Spinal cord (tissue), 10 donors: ENCODE measurements at places on chromosomes 4 and X. TPM values are rescaled to one million over a fixed set of nuclear protein-coding genes. Genes with fewer than 3 reads are reported as not detected.

Gene IL9R
- 0.06 TPM for total RNA-seq

Gene SRPK3
- 1.2 TPM for total RNA-seq

Gene ABCE1
- 87.4 TPM for total RNA-seq

Gene TRIM75
- total RNA-seq: not detected

Gene ADH1A
- total RNA-seq: 0.11 TPM

Gene SOWAHB
- total RNA-seq: 1.5 TPM

Gene TAF7L
- 0.20 TPM for total RNA-seq

- no peak for DNase-seq
Observed at GRCh38 chrX:17833954-17834353, 27.1 kb downstream of the RAI2 start.

GRCh38 chrX:30992381-30992904 lies 79.4 kb downstream of the FTHL17 start:
- peak; percentile 33 for DNase-seq

DNA sequence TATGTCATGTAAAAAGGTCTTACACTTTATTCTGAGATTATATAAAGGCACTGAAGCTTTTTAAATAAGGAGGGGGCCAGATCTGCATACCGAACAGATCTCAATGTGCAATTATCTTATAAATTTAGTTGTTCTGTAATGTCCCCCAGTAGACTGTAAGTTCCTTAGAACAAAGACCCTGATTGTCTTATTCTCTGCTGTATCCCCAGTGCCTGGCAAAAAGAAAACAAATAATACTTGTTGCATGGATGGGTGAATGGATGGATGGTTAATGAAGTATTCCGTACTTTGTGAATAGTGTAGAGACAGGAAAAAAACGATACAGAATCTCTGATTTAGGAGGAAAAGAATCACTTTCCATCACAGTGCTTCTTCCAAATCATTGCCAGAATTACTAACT lies 141.5 kb downstream of the CHM start:
- DNase-seq: no peak

DNA sequence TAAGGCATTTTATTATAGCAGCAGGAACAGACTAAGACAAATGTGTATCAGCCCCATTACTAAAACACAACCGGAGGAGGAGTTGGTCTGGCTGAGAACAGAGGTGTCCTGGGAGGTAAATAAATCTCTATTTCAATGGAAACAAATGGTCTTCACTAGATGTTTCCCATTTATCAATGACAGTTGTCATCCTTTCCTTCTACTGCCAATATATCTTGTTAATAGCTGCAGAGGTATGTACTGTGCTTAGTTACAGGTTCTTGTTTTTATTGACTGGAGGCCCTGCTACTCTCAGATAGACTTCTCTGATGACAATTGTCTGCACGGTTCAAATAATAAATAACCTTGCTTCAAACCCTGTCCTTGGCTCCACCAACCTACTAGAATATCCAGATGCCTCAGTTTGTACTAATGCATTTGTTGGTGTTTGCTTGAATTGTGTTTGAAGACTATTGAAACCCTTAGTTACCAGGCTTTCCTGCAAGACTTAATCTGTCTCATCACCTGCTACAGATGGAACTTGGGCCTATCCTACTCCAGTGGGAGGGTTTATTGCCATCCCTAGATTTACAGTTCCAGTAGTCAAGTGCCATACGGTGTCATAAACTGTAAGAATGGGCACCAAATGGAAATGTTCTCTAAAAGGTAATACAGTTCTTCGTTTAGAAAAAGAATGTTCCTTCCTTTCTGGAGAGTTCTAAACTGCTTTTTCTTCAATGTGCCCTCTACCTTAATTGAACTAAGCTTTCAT lies 29.8 kb upstream of the HPGDS start:
- no peak for DNase-seq

DNA sequence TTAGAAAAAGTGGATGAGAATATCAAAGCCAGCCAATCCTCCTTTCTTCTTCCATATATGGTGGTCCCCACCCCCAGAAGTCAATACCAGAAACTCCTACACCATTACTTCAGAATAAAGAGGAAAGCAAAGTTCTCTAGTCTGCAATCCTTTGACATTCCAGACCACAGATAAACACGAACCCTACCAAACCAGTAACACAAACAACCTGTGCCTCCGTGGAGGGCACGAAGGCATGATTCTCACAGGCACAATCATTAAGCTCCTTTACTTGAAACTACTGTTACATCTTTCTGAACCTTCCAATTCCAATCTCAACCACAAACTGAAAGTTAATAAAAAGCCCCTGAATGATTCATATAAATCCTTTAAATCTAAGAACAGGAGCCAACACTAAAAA lies 16.3 kb downstream of the MAML3 start:
- no peak for DNase-seq

DNA sequence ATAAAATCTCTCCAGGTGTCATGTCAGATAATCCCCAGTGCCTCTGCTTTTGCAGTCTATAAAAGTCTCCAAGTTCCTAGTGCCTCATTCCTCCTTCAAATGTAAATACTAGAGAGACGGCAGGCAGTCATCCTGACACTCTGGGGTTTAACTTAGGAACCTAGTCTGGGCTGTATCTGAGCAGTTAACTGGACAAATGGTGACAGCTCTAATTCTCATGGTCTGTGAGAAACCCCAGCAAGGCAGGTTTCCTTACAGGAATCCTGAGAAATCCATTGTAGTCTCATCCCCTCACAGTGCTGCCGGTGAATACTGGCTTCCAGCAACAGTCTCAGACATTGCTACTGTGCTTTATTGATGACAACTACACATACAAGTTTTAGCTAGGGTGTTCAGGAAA lies 246.8 kb downstream of the SNCA start:
- DNase-seq: no peak

- no peak for DNase-seq
Observed at GRCh38 chr4:148452970-148453369, 10.8 kb upstream of the NR3C2 start.
